ENCODE measurements at places on chromosomes 7 and 10.

- no peak for DNase-seq
Measured at GRCh38 chr10:119252051-119252465, 44.7 kb downstream of the GRK5 start.

DNA sequence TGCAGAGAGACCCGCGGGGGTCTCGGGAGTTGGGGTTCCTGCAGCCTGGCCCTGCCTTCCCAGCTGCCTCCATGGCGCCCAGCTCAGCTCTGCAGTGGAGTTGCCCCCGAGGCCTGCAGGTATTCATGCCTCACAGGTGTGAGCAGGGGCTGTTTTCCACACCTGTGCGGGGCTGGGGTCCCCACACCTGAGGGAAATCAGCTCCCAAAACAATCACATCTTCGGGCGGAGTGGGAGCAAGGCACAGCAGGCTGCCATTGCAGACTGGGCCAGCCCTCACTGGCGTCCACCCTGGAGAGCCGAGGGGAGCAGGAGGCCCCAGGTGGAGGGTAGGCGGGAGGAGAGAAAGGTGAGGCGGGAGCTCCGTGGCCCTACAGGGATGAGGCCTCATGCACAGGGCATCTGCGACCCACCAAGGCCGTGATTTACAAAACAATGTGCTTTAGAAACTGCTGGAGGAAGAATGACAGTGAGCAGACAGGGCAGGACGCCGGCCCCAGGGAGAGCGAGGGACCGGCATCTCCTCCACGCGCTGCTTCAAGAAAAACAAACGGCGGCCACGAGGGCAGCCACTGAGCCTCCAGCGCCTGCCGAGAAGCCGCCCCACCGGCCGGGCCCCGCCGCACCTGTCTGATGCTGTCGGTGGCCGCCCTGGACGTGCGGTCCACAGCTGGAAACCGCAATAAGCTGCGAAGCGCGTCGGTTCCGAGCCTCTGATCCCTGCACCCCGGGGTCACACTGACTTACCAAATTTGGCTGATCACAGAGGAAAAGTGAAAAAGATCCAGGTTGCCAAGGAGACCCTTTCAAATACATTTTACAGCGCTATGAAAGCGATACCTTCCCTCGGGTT is 53.0 kb upstream of the PDGFA start:
- no peak for DNase-seq

GRCh38 chr10:44982496-44982895 is 3.9 kb upstream of the DEPP1 start:
- DNase-seq: no peak

- DNase-seq: no peak
Measured at GRCh38 chr7:16564909-16565426, 38.3 kb downstream of the LRRC72 start.

- no peak for DNase-seq
Measured at GRCh38 chr10:75244487-75245353, 9.0 kb upstream of the COMTD1 start.

DNA sequence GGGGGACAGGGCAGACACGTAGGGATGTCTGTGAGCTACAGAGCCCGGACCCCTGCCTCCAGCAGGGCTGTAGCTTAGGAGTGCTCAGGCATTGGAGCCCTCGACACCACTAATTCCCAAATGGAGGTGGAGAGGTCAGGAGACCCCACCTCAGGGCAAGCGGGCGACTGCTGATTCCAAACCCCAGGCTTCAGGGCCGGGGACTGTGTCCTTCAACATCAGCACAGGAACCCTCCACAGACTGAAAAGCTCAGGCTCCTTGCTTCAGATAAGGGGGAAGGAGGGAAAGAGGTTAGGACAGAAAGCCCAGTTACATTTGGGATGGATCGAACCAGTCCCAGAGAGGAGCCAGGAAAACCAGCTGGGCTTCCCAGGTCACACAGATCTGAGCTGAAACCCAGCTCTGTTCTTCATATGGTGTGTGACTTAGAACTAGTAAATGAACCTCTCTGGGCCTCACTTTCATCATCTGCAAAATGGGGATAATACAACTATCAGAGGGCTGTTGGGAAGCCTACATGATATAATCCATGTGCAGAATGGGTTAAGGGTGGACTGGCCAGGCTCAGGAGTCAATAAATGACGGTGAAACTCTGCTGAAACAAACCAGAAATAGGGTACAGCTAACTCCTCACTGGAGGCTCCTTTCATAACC is 16.7 kb downstream of the POLL start:
- no peak for DNase-seq

GRCh38 chr10:60465801-60466200 is 76.1 kb upstream of the ANK3 start:
- DNase-seq: no peak

DNA sequence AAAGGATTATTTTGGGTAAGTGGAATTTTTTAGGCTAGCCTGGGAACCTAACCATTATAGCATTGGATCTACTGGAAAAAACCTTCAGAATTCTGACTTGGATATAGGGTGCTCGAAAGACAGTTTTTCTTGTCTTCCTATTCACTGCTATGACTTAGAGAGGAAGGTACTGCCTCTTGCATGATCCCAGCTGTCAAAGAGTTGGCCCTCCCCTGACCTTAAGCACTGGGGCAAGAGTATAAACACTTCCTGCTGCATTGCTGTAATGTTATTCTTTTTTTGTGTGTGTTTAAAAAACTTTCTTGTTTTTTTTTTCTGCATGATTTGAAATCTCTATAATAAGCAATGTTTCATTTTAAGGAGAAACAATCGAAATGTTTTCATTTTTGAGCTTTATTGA is 113.0 kb downstream of the LRMDA start:
- no peak for DNase-seq

DNA sequence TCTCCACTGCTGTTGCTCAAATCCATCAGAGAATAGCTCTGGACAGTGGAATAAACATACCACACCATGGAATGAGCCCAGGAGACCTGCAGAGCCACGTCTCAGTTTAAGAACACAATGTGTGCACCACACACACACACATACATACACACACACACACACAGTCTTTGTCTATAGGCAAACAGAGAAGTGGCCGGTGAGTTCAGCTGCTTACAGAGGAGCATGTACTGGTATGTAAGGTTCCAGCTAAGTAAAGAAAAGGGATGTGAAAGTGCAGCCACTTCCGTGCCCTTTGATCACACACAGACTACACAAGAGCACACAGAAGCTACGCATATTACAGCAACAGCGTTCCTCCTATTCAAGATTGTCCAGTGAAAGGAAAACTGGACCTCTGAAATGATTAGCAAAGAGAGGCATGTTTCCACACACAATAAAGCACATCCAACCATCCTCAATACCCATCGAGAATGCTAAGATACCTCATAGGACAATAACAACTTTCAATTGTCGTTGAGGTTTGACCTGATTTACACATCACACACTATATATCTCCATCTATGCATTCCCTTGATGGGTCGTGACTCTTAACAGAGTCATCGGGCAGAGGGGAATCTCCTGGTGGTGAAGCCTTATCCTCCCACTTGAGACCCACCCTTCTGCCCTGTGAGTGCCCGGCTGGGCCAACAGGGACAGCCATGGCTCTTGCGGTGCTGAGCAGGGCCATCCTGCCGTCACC is 23.6 kb downstream of the SLC35B4 start:
- no peak for DNase-seq

- DNase-seq: no peak
Measured at GRCh38 chr7:7103343-7104313, 78.7 kb upstream of the C1GALT1 start.

DNA sequence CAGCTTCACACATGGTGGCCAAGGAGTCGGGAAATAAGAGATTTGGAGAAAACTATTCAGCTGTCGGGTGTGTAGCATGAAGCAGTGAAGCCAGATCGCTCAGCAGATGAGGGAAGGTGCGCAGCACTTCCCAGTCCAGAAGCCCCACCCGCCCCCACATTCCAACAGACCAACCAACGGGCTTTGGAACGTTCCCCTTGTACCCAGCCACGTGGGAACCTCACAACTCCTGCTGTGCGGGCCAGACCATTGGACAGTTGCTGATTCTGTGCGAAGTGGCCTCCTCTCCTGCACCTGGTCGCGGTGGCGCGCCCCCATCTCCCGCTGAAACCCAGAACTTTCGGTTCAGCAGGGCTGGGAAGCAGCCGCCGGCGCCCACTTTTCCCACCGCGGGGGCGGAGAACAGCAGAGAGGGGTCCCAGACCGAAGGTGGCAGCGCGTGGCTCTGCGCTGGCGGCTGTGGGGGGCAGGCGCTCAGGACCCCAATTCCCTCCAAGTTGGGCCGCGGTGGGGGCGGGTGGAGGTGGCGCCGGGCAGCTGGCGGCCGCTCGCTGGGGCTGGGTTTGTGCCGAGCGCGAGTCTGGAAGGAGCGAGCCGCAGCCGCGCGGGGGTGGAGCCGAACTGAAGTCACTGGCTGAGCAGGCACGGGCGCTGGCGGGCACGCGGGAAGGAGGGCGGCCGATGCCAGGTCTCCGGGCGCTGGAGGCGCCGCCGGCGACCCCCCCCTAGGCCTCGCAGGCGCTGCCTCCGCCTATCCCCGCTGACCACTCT is 1301.5 kb upstream of the SORCS1 start:
- DNase-seq: no peak

GRCh38 chr10:22259280-22259679 is 41.5 kb upstream of the EBLN1 start:
- no peak for DNase-seq

- DNase-seq: no peak
Measured at GRCh38 chr10:57664815-57665214, 602.9 kb downstream of the IPMK start.

GRCh38 chr7:46566097-46566774 is 645.2 kb upstream of the IGFBP3 start:
- DNase-seq: no peak

DNA sequence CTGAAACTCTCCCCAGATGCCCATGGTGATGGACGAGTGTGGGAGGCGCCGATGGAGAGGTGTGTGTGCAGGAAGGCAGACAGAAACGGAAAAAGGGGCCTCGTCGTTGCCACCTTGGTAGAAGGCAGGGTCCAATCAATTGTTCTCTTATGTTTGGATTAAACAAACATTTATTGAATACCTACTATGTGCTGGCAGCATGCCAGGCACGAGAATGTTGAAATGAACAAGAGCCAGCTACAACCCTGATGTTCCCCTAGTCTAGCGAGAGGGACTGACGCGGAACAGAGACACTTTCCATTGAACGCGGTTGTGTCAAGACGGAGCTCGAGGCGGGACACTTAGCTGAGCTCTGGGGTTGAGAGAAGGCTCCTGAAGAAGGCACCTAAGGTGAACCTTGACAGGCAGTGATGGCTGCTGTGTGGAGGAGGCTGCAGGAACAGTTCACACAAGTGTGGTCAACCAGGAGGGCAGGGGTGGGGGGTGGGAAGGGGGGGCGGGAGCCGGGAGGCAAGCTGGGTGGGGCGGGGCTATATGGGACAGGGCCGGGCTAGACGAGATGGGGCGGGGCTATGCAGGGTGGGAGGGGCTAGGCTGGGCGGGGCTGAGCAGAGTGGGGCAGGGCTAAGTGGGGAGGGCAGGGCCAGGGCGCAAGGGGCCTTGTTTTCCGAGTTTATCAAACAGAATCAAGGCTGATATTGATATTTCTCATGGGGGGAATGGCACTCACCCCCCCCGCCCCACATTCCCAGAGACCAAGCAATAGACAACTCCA is 181.0 kb downstream of the GATA3 start:
- no peak for DNase-seq

DNA sequence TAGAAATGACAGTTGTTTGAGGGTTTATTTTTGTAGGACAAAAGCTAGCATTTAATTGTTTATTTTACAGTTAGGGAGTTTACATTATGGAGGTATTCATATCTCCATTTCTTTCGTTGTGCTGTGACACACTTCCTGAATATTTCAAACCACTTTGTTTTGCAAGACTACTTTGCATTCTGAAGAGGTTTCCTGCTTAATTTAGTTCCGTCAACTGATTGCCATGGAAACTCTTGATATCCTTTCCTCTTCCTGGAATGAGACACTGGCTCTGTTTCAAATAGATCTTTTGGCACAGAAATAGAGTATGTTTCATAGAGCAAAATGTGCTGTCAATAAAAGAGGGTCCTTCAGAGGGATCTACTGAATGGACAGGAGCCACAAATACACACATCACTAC is 159.5 kb upstream of the AGR3 start:
- DNase-seq: no peak

- DNase-seq: no peak
Measured at GRCh38 chr7:67696878-67697277, 700.2 kb downstream of the TYW1 start.

DNA sequence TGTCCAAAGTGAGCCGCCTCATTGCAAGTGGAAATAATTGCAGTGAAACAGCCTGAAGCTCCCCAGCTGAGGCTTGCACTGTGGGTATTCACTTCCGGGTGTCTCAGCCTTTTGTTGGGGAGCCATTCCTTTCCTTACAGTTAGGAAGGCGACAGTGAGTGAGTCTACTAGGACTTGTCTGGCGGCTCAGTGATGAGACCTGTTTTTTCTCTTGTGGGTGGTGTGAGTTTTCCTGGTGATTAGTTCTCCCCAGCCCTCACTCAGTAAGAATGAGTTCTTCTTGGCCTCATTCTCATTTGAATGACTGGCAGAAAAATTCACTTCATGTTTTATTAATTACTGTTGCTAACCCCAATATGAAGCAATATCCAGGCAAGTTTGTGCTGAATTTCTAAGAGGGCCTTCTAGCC is 2.6 kb downstream of the PGAM1 start:
- DNase-seq: no peak

GRCh38 chr7:143399151-143399550 is 9.5 kb downstream of the EPHA1 start:
- DNase-seq: no peak
